ENCODE measurements at places on chromosomes 4 and X. TPM values are rescaled to one million over a fixed set of nuclear protein-coding genes. Genes with fewer than 3 reads are reported as not detected.

DNA sequence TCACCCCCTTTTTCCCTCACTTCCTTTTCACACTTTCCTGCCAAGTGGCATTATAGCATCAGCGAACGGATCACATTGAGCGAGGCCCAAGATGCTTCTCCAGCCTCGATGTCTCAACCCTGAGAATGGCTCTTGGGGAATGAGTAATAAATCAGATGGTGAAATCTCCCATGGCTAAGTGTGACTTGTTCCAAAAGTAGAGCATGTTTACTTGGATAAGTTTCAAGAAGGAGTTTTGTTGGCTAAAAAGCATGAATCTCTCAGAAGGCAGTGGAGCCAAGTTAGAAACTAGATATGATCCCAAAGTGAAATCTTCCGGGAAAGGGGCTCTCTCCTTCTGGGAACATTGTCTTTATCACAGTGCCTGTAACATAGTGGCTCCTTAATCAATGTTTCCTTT is 316.3 kb downstream of the CAMK2D start:
- no peak overlapping the region for H3K4me3 ChIP-seq
- H3K4me1 ChIP-seq, result peaks cover 7% of the 10 kb centered on the region
- no peak for DNase-seq
- H3K36me3 ChIP-seq, result no peaks in the 10 kb centered on the region
- H3K27ac ChIP-seq, result no peak overlapping the region
- no peaks in the 10 kb centered on the region for H3K27me3 ChIP-seq

- H3K4me3 ChIP-seq, result no peak overlapping the region
- peaks cover 45% of the 10 kb centered on the region for H3K4me1 ChIP-seq
- no peak overlapping the region for H3K27ac ChIP-seq
- peaks cover 8% of the 10 kb centered on the region for H3K36me3 ChIP-seq
- H3K27me3 ChIP-seq, result no peaks in the 10 kb centered on the region
- no peak for DNase-seq
Observed at GRCh38 chr4:173247321-173247720, 78.7 kb downstream of the GALNT7 start.

DNA sequence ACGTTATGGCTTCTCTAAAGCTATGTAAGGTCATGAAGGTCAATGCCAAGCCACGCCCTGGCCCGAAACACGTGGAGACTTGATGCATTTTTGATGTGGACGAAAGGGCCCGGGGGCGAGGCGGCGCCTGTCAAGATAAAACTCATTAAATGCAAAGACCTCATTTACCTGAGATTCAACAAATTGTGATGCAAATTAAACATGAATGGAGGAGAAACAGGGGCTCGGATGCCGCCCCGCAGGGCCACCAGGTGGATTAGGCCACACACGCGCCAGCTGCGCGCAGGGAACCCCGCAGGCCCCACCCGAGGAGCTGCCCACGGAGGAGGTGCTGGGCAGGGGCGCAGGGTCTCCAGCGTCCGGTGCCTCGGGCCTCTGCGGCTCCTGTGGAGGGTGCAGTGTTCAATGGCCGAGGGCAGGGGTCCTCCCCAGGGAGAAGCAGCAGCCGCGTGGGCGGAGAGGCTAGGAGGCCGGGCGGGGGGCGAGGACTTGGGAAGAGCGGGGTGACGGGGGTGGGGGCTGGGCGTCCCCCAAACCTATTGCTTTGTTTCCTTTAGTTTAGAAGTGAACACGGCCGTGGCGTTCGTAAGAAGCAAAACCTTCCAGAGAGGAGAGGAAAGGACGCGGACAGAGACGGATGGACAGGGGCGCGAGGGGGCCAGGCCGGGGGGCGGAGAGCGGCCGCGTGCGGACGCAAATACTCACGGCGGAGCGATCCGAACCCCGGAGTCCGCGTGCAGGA is 40.4 kb downstream of the CPLX1 start:
- peaks cover 22% of the 10 kb centered on the region for H3K4me1 ChIP-seq
- peaks cover 8% of the 10 kb centered on the region for H3K36me3 ChIP-seq
- DNase-seq, result no peak
- peaks cover 36% of the 10 kb centered on the region for H3K27me3 ChIP-seq
- H3K27ac ChIP-seq, result no peak overlapping the region

The ATOH1 gene
- not detected for polyA plus RNA-seq

DNA sequence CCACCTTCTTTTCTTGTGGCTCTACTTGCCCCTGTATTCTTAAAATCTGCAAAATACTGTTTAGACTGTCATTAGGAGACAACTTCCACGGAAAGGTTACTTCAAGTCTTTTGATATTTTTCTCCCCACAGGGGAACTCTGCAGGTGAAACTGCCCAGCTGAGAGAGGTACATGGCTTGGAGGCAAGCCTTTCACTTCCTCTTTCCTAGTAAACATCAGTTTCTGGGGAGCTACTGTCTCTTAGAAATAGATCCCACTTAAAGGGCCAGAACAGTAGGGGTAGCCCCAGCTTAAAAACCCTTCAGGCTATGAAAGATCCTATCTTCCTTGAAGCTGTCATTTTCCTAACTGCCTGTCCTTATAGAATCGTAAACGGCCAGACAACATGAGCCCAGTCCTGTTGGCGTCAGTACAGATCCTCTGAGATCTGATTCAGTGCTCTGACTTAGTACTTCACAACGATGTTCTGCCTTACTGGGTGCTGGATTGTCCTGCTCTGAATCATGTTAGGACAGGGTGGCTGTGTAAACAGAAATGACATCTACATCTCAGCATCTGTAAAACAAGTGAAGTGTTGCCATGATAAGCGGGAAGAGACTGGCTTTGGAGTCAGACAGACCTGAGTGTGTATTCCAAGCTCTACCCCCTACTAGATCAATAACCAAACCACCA is 102.1 kb downstream of the ITIH6 start:
- H3K4me3 ChIP-seq, result no peak overlapping the region
- H3K4me1 ChIP-seq, result peaks cover 17% of the 10 kb centered on the region
- no peaks in the 10 kb centered on the region for H3K36me3 ChIP-seq
- DNase-seq, result peak; percentile 30

- H3K36me3 ChIP-seq, result no peaks in the 10 kb centered on the region
- H3K4me1 ChIP-seq, result no peaks in the 10 kb centered on the region
- no peak for DNase-seq
- no peak overlapping the region for H3K4me3 ChIP-seq
Observed at GRCh38 chr4:129583868-129584267, 487.9 kb downstream of the C4orf33 start.

DNA sequence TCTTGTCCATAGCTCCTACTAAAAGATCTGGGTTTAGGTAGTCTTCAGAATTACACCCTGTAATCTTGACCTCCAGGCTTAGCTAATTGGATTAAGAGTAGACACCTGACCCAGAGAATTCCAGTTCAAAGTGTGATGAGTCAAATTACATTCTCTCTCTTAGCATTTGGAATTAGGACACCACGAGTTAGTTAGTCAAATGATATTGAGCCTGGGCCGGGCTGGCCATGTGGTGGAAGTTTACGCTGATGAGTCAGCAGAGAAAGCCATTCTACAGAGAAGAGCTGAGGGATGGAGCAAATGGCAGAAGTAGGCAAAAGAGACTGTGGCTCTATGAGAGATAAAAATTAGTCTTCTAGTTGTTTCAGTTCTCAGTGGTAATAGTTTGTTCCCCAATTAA is 31.1 kb downstream of the CEP44 start:
- H3K36me3 ChIP-seq, result peaks cover 10% of the 10 kb centered on the region
- H3K4me1 ChIP-seq, result no peaks in the 10 kb centered on the region
- H3K27me3 ChIP-seq, result no peaks in the 10 kb centered on the region
- H3K4me3 ChIP-seq, result no peak overlapping the region

The SORBS2 gene
- polyA plus RNA-seq, result not detected

The CCSER1 gene
- not detected for polyA plus RNA-seq

DNA sequence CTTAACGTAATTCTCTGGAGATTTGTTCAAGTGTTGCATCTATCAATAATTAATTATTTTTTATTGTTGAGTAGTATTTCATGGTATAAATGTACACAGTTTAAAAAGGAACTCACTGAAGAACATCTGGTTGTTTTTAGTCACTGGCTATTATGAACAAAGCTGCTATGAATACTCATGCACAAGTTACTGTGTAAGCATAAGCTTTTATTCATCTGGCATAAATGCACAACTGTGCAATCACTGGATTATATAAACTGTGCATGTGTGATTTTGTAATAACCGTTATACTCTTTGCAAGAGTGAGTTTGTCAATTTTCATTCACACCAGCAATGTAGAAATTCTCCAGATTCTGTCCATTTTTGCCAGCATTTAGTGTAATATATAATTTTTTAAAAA is 43.8 kb upstream of the UBQLN2 start:
- no peak overlapping the region for H3K4me3 ChIP-seq
- H3K4me1 ChIP-seq, result no peaks in the 10 kb centered on the region
- peaks cover 7% of the 10 kb centered on the region for H3K36me3 ChIP-seq
- H3K27me3 ChIP-seq, result no peaks in the 10 kb centered on the region
- H3K27ac ChIP-seq, result no peak overlapping the region

GRCh38 chr4:152344001-152344400 is 191.9 kb downstream of the FBXW7 start:
- no peaks in the 10 kb centered on the region for H3K27me3 ChIP-seq
- H3K36me3 ChIP-seq, result peaks cover 15% of the 10 kb centered on the region
- no peak for DNase-seq
- peaks cover 10% of the 10 kb centered on the region for H3K4me1 ChIP-seq
- H3K4me3 ChIP-seq, result no peak overlapping the region
- H3K27ac ChIP-seq, result no peak overlapping the region

- H3K36me3 ChIP-seq, result no peaks in the 10 kb centered on the region
- no peak for DNase-seq
- H3K27ac ChIP-seq, result no peak overlapping the region
- no peak overlapping the region for H3K4me3 ChIP-seq
- no peaks in the 10 kb centered on the region for H3K4me1 ChIP-seq
Observed at GRCh38 chr4:150224896-150225591, 146.8 kb downstream of the DCLK2 start.

DNA sequence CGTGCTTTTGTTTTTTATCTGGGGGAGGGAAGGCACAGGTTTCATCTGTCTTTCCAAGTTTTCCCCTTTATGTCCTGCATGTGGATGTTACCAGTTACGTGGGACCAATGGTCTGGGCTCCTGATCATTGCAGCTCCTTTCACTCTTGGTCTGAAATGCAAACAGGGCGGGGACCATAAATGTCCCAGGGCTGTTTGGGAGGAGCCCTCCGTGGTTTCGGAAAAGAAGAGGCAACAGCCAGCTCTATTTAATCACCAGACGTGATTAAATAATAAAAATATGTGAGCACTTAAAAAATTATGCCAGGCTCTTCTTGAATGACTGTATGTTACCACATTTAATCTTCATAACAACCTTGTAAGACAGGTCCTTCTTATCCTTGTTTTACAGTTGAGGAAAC is 30.8 kb upstream of the C1GALT1C1 start:
- H3K36me3 ChIP-seq, result no peaks in the 10 kb centered on the region
- no peak overlapping the region for H3K27ac ChIP-seq
- H3K4me3 ChIP-seq, result no peak overlapping the region
- DNase-seq, result no peak

DNA sequence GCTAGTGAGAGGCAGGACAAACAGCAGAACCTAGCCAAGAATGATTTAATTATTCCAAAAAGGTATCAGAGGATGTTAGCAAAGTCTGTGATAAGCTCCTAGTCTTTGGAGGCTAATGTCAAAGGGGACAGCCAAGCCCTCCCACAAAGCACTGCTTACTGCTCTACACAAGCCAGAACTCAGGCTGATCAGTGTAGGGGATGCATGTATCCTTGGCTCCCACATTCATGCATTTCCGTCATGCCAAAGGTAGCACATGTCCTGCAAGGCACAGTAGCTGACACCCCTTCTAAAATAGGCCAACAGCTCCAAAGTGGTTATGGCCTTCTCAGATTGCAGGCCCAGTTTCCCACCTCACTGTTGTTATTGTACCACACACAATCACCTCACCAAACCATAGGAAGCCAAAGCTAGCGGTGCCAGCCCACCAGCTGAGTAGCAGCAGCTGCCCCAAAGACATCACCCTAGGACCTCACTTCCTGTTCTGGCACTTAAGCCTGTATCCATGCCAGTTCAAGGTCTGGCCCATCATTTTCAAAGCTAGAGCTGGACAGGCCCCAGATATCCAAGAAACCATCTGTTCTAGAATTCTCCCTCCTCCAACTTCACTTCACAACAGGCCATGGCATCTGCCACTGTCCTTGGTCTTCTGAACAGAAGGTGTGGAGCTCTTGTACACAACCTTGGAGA is 40.9 kb downstream of the TSPAN5 start:
- no peaks in the 10 kb centered on the region for H3K27me3 ChIP-seq
- H3K27ac ChIP-seq, result no peak overlapping the region
- no peak overlapping the region for H3K4me3 ChIP-seq

GRCh38 chr4:176034936-176035335 is 30.7 kb upstream of the WDR17 start:
- no peak for DNase-seq
- H3K27ac ChIP-seq, result no peak overlapping the region
- H3K4me1 ChIP-seq, result peaks cover 4% of the 10 kb centered on the region
- H3K36me3 ChIP-seq, result no peaks in the 10 kb centered on the region

- peaks cover 24% of the 10 kb centered on the region for H3K4me1 ChIP-seq
- H3K27me3 ChIP-seq, result no peaks in the 10 kb centered on the region
- peak; percentile 51 for DNase-seq
- peak overlapping the region; percentile 69 for H3K27ac ChIP-seq
- H3K36me3 ChIP-seq, result no peaks in the 10 kb centered on the region
- H3K4me3 ChIP-seq, result peak overlapping the region; percentile 61
Observed at GRCh38 chr4:90027565-90027964, 99.6 kb upstream of the CCSER1 start.

The CSN3 gene
- not detected for polyA plus RNA-seq

- peaks cover 5% of the 10 kb centered on the region for H3K4me1 ChIP-seq
- H3K27ac ChIP-seq, result peak overlapping the region; percentile 41
- H3K4me3 ChIP-seq, result no peak overlapping the region
Observed at GRCh38 chr4:53169695-53170617, 195.9 kb downstream of the SCFD2 start.

The RAB33B gene
- 7.8 TPM for polyA plus RNA-seq

DNA sequence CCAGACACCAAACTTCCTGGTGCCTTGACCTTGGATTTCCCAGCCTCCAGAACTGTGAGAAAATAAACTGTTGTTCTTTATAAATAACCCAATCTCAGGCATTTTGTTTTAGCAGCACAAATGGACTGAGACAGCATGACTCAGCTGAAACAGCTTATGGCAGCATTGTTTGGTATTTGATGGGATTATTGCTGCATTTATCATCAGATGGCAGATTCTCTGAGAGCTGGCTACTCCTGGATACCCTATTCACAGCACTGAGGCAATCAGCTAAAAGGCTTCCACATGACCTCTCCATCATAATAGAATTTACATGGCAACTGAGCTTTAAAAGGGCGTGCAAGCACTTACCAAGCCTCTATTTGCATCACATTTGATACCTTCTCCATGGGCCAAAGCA is 623.1 kb upstream of the CPEB2 start:
- H3K27ac ChIP-seq, result no peak overlapping the region
- H3K27me3 ChIP-seq, result no peaks in the 10 kb centered on the region
- H3K36me3 ChIP-seq, result no peaks in the 10 kb centered on the region
- no peaks in the 10 kb centered on the region for H3K4me1 ChIP-seq
- no peak for DNase-seq
- no peak overlapping the region for H3K4me3 ChIP-seq

DNA sequence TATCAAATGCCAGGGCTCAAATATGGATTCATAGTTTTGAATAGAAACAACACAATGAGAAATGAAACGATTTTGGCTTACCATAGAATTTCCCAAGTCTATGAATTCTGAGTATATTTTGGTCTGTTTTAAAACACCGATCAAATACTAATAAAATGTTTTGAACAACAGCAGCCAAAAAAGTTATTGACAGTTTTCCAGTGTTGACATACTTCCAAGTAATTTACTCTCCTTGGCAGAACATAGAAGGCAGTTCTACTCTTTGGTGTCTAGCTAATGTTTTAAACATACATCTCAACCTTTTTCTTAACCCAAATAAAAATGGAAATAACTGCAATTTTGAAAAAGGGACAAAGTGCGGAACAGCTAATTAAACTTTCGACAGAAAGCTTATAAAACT is 1419.8 kb downstream of the ADGRL3 start:
- no peak overlapping the region for H3K4me3 ChIP-seq
- H3K27me3 ChIP-seq, result no peaks in the 10 kb centered on the region
- H3K27ac ChIP-seq, result no peak overlapping the region
- no peak for DNase-seq
- no peaks in the 10 kb centered on the region for H3K4me1 ChIP-seq
- no peaks in the 10 kb centered on the region for H3K36me3 ChIP-seq
